ENCODE measurements at places on chromosomes 1 and 21. TPM values are rescaled to one million over a fixed set of nuclear protein-coding genes. Genes with fewer than 3 reads are reported as not detected.
A peak's percentile ranks its signal among the peaks of the same experiment; 100 is the strongest.

The ACTN2 gene
- total RNA-seq = 0.21 TPM

The GUCA2B gene
- not detected for total RNA-seq

The SHC1 gene
- 56.1 TPM for total RNA-seq

The CHIA gene
- not detected for total RNA-seq

DNA sequence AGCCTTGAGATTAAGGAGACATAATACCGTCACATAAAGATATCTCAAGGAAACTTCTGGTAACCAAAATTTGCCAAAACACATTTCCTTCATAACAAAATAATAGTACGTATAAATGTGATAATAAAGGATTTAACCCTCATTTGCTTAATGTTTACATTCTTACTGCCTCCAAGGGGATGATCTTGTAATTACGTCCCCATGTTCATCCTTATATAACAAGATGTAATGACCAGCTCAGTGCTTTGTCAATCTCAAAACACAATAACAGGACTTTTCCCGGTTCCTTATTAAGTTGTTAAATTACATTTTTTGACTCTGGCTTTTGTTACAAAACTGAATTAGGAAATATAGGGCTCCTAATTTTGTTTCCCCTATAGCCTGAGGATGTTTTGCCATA is 41.3 kb upstream of the UHMK1 start:
- no peak for DNase-seq

DNA sequence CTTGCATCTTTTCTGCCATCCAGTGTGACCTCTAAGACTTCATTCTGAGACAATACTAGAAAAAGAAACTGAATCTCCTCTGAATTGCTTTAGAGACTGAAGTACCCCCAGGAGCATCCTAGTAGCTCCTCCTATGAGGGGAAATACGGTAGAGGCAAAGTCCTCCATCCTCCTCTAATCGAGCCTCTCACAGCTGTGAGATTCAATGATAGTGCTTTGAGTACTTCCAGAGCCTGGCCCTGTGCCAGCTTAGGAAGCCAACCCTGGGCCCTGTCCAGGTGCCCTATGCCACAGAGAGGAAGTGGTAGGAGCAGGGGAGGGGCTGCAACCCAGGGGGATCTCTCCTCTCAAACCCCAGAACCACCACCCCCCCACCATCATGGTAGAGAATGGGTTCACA is 10.7 kb downstream of the RORC start:
- DNase-seq = no peak

- DNase-seq = no peak
Measured at GRCh38 chr1:48572646-48573258, 100.7 kb upstream of the SPATA6 start.

- no peak for DNase-seq
Measured at GRCh38 chr21:39934895-39935294, 67.7 kb downstream of the PCP4 start.

The C1orf21 gene
- total RNA-seq = 4.2 TPM

- no peak for DNase-seq
Measured at GRCh38 chr1:165753934-165754333, 14.7 kb downstream of the TMCO1 start.

The TNNT2 gene
- not detected for total RNA-seq

The VN1R5 gene
- total RNA-seq = not detected

The FCRL6 gene
- not detected for total RNA-seq

The FCGR1A gene
- not detected for total RNA-seq

DNA sequence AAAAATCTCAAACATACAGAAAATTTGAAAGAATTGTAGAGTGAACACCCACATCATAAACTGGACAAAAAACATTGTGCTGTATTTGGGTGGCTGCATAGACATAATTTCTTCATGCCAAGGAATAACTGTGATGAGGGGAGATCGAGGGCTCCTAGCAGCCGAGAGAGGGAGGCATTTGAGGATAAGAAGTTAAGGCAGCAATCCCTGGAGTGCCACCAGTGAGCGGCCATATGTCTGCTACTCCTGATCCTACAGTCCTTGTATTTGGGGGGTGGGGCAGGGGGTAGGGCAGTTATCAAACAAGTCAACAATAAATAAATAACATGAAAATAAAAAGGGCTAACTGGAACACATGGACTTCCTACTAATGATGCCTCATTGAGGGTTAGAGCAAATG is 54.5 kb downstream of the ATP5PO start:
- DNase-seq = no peak

- no peak for DNase-seq
Measured at GRCh38 chr1:188006354-188006753, 1177.6 kb downstream of the PLA2G4A start.

The KCNE2 gene
- total RNA-seq = not detected

- DNase-seq = no peak
Measured at GRCh38 chr1:219988387-219988786, 57.9 kb downstream of the EPRS1 start.

DNA sequence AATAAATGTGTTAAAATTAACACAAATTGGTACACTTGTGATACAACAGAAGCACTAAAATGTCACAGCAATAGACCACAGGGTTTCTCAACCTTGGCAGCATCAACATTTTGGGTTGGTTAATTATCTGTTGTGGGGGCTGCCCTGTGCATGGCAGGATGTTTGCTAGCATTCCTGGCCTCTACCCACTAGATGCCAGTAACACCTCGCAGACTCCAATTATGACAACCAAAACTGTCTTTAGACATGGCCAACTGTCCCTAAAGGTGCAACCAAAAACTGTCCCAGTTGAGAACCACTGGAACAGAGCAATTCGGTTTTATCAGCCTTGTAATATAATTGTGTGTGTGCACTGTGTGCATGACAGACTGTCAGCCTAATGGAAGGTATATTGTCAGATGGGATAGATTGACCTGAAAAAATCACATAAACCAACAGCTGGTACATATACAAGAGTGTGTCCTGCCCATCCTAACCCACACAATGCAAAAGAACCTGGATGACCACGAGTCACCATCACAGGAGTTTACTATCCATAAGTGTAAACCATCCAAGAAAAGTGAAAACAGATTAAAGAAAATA is 13.5 kb upstream of the ERG start:
- no peak for DNase-seq

The PLD5 gene
- total RNA-seq = not detected

DNA sequence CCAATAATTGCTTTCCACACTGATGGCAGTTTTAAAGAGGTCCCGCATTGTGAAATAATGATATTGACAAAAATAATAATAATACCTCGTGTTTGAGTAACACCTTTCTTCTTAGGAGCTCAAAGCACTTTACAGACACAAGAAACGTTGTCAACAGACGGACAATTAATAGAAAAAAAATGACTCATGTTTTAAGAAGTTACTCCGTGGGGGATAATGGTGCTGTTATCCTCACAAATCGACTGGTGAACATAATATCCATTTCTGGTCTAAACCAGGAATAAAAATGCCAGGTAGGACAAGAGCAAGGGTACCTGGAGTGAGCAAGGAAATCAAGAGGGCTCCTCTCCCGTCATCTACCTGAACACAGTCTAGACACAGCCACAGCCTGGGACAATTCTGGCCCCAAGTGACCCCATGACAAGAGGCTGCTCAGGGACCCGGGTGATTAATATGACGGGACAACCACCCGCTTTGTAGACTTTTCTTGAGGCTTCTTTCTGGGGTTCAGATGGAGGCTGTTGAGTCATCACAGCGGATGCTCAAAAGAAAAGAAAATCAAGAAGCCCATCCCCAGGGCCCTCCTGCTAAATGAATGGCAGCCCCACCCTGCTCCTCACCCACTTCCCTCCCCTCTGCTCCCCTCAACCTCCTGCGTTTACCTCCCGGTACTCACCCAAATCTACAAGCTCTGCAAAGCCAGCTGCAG is 146.2 kb upstream of the IRF2BP2 start:
- DNase-seq = no peak

DNA sequence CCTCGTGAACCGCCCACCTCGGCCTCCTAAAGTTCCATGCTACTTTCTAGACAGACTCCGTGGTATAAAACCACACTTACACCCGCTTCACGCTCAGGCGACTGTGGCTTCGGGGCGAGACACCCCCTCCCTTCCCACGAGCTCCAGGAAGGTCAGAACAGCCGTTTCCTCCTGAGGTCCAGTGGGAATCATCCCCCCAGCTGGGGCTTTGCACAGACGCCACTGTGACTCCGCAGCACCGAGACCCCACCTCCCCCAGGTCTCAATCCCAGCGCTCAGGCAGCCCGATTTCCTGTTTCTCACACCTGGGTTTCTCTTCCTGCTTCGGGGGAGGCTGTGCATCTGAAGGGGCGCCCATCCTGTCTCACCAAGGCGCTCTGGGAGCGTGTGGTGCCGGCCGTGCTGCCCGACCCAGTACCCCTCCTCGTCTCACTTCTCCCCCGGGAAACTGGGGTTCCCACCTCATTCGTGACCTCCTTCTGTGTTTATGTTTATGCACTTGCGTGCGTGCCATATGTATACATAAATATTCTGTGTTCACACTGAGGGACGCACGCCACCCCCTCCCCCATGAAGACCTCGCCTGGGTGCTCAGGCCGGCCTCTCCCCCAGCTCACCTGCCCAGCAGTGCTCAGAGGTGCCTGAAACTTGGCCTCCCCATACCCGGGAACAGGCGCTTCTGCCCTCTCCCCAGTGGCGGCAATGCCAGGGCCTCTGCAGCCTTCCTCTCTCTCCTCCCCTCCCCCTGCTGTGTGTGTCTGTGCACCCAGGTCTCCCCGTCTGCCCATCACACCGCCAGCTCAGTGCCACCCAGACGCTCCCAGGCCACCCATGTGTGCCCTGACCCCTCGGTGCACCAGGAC is 14.6 kb downstream of the SLC35E2B start:
- DNase-seq = peak; percentile 35

The PRAMEF18 gene
- not detected for total RNA-seq

Data from activated T-helper 2 cell treated with anti-CD3 and anti-CD28 coated beads, Interferon-gamma antibody, Interleukin-2, Interleukin-4, amounts not matched to agents 10 μg/mL and 5 μg/mL and 100 μg/mL, durations not matched to agents 14 hours and 24 hours and 36 hours (primary cell).